Iris pigment epithelial cell (primary cell): ENCODE measurements at places on chromosomes 6 and 20.

DNA sequence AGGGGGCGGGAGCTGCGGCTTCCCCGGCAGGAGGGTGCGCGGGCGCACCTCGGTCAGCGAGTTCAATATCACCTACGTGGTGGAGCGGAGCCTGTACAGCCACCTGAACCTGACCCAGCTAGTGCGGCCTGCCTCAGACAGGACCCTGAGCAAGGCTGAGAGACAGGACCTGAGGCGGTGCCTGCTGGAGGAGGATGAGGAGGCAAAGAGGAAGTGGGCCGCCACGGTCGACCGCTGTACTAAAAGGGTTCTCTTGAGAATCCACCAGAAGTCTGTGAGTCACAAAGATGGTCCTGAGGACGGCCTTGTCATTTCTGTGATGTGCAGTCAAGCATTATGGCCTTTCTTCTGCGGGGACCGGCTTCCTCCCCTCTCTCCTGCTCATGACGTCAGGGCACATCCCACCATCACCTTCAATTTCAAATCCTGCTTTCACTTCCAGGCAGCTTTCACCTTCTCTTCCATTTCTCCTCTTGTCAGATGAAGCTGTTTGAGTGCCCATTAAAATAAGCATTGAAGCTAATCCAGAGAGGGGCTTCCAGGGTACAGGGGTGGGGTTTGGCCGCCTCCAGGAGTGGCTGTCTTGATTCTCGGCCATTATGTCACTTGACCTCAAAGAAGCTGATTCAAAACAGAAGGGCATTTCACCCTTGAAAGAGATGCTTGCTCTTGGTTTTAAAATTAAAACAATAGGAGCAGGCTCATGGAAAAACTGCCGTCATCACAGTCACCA is 177.6 kb downstream of the SASH1 start:
- no peak for DNase-seq

DNA sequence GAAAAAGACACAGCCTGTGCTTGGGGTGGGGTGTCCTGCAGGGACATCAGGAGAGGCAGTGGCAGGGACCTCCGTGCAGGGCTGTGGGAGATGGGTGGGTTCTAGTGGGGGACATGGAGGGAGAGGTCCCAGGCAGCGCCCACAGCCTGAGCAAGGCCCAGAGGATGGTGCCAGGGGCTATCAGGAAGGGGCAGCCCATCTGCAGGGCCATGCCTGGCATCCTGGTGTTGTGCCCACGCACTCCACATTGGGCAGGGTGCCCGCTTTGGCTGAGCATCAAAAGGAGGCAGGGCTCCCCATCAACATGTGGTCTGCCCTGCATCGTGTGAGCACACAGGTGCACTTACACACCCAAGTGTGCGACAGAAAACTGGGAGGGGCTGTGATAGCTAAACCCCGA is 184.3 kb upstream of the SNX9 start:
- DNase-seq = no peak

DNA sequence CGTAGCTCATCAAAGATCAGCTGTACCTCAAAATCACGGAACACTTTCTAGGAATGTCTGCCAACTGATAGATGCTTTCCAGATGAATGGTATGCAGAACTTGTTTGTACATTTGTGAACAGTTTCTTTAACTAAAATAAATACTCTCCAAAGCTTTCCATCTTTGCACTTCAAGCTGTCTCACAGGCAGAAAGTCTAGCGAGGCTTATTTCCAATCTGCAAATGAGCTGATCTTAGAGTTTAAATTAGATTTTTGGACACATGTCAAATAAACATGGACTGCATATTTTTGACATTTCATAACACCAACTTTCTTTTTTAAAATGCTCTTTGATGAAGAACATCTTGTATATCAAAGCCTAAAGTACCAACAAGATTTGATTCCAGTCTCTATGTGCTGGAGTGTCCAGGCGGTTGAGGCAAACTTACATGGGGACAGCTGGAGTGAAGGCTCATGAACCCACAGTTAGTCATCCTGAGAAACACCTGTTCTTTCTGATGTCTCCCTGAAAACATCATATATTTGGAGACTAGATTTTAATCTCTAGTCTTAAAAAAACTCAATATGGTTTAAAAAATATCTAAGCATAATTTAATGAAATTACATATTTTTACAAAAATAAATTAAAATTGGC is 268.6 kb upstream of the AGPAT4 start:
- no peak for DNase-seq

DNA sequence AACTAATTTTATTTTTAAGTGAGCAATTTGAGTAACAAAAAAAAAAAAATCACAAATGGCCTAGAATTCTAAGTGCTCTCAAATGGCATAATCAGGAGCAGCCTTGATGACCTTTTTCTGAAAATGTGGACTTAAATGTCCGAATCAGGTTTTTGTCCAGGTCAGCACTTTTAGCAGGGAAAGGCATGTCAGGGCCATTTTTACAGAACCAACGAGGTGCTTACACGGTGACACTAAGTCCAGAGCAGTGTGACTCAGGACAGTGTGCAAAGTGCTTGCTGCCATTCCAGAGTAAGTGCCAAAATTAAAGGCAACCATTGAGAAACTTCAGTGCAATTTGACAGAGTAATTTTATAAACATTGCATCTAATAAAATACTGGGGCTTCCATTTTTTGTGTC is 127.8 kb downstream of the KIF16B start:
- DNase-seq = no peak

DNA sequence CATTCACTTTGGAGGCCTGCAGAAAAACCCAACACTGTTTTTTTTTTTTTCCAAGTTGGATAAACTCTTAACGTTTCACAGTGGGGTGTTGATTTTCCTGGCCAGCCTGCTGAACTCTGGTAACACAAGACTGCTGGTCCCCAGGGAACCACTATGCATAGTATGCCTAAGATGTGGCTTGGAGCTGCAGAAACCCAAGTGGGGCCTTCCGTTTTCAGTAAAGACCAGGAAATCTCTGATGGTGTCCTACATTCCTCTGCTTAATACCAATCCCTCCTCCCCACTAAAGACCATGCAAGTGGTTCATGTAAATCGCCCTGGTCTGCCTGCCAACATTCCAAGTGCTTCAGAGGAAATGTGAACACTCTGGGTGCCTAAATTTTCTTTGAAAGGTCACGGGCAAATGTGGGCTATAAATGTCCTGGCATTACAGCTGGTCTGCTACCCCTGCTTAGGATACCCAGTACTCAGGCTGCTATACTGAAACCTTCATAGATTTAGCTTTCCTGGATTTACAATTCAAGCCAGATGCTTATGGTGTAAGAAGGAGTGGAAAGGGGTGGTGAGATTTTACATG is 615.4 kb downstream of the MAFB start:
- DNase-seq = no peak

- DNase-seq = peak; percentile 49
These were observed 963 bp upstream of the RMND1 start for GRCh38 chr6:151452750-151453427.

DNA sequence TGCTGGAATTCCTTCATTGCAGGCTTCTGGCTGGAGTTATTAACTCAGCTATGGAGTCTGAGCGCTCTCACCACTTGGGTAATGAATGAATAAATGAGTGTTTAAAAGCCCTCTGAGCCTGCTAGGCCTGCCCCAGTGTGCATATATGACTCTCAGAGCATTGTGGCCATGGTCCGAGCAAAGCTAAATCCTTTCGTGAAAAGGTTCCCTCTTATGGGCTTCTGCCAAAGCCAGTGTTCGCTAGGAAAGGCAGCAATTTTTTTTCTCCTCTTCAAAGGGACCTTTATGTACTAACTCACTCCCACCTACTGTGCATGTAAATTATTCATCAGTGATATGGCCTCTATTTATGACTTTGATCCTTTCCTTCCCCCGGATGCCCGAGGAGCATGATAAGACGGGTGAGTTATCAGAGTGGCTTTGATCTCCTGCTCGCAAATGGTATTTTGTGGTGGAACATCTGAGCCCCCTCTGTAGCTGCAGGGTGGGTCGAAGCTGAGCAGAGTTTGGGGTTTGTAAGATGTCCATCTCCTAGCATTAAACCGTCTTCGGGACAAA is 88.6 kb downstream of the LINC00237 start:
- DNase-seq = no peak

- no peak for DNase-seq
These were observed 948.4 kb upstream of the EYS start for GRCh38 chr6:66655420-66655819.

GRCh38 chr20:58614984-58615760 is 35.9 kb upstream of the STX16 start:
- DNase-seq = no peak

DNA sequence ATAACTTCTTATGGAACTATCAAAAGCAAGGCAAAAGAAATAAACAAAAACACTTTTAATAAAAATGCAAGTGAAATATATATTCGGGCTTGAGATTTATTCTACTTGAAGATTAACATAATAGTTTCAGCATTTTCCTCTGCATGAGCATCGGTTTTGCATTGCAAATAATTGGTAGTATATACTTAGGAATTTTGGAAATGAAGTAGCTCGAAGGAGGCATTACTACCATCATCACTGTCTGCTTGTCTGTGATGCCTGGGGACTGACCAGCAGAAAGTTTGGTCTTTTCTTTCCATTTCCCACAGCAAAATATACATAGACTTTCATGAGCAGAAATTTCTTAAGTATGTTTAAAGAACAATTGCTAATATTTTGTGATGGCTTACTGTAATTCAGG is 570.7 kb downstream of the HTR1B start:
- no peak for DNase-seq

DNA sequence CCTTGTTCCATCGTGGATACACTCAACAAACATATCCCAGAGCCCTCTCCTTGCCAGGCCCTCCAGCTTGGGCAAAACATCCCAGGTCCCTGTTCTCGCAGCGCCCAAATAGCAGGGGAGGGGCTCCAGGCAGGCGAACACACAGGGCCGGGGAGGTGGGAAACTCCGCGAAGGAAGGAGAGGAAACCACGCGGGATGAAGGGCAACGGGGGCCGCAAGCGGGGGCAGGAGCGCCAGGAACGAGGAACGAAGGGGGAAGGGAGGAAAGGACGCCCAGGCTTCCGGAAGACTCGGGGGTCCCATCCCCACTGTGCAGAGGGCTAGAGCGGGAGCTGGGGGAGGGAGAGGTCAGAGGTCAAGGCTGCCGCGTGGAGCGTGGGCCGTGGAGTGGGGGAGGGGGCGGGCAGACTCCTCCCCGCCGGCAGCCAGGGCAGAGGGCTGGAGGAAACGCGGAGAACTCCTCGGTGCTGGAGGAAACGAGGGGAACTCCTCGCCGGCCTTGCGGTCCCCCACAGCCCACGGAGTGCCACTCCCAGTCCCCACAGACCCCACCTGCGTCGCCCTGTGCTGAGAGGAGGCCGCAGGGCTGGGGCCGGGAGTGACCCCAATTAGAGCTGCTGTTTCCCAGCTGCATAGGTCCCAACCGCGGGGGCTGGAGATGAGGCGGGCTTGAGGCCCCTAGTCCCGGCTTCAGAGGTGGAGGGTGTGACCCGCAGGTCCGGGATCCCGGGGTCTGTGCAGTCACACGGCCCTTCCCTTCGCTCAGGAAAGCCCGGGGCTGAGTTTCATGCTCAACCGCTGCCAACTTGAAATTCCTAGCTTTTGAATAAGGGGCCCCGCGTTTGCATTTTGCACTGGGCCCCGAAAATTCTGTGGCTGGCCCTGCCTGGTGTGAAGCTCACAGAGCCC is 1.2 kb upstream of the RBM38 start:
- DNase-seq = no peak
